ENCODE measurements at places on chromosomes 5 and 9. TPM values are rescaled to one million over a fixed set of nuclear protein-coding genes. Genes with fewer than 3 reads are reported as not detected.

The SPOCK1 gene
- total RNA-seq: 70.7 TPM

The RASEF gene
- total RNA-seq: 7.6 TPM

GRCh38 chr9:134438195-134438788, 112.0 kb downstream of the RXRA start:
- DNase-seq: no peak

DNA sequence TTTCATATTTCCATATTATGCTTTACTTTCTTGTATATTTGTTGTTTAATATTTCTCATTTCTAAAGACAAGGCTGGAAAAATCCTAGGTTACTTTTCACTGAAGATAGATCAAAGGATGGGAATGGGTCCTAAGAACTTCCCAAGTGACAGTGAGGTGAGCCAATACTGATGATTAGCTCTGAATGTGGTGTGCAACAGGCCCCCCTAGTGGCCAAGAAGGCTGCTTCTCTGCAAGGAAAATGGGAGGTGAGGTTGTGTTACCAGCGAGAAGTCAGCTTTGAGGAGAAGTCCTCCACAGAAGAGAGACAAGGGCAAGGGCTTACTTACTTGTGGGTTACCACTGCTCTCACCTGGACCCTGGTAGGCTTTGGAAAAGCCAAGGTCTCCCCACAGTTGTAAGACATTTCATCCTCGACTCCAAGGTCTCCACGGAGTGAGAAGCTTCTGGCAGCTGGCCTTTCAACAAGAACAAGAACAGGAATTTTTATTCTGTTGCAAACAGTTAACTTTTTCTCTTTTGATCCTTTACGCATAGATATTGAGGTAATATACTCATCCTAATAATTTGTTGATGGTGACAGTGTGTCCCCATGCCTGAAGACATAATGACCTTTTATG, 69.9 kb downstream of the MAMDC2 start:
- DNase-seq: no peak

The PHF24 gene
- 0.25 TPM for total RNA-seq

DNA sequence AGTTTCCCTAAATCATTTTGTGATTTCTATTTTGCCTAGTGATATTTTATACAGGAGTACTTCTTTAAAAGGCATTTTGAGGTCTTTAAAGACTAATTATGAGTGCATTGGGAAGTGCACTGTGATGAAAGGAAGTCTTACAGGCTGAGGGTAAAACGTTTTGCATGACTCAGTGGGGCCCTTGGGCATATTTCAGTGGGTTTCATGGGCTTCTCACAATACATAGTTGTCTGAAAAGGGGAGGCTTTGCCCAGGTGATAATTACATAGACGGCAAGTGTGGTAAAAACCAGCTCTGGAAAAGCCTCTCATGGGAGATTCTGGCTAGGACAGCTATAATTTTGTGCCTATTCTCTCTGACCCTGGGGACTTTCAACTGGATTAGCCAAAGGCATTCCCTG, 387.2 kb downstream of the ARHGEF28 start:
- DNase-seq: no peak

GRCh38 chr9:96163712-96164111, 138.3 kb downstream of the HSD17B3 start:
- no peak for DNase-seq

The MELK gene
- 2.9 TPM for total RNA-seq

DNA sequence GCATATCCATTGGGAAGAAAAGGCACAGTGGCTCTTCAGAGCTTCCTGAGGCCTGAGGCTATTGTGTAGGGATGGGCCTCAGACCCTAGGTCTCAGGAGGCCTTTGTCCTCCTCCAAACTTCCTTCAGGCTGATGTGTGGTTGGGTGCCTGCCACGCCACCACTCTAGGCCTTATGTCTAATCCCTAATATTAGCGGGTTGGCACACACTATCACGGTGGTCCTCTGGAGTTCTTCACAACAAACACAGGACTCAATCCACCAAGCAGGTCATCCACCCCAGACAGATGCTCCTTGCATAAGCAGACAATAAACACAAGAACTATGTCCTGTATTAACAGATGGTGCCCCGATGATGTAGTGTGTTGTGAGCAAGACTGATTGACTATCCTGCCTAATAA, 31.0 kb upstream of the FSTL4 start:
- no peak for DNase-seq

The ODF2 gene
- total RNA-seq: 18.9 TPM

DNA sequence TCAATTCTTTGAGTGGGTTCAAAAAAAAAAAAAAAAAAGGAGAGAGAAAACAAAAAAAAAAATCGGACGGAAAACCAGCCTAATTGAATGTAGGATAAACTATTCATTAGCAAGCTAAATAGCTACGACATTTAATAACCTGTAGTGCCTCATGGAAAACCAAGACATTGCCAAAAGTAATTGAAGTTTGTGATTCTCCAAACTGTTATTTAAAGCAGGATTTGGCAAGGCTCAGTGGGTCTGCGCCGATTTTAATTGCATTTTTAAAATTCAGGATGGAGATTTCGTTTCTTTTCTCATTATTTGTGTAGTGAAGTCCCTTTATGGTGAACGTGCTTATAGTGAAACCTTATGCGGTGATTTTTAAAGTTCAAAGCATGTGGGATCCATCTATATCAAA, 127.2 kb upstream of the NFIB start:
- no peak for DNase-seq

DNA sequence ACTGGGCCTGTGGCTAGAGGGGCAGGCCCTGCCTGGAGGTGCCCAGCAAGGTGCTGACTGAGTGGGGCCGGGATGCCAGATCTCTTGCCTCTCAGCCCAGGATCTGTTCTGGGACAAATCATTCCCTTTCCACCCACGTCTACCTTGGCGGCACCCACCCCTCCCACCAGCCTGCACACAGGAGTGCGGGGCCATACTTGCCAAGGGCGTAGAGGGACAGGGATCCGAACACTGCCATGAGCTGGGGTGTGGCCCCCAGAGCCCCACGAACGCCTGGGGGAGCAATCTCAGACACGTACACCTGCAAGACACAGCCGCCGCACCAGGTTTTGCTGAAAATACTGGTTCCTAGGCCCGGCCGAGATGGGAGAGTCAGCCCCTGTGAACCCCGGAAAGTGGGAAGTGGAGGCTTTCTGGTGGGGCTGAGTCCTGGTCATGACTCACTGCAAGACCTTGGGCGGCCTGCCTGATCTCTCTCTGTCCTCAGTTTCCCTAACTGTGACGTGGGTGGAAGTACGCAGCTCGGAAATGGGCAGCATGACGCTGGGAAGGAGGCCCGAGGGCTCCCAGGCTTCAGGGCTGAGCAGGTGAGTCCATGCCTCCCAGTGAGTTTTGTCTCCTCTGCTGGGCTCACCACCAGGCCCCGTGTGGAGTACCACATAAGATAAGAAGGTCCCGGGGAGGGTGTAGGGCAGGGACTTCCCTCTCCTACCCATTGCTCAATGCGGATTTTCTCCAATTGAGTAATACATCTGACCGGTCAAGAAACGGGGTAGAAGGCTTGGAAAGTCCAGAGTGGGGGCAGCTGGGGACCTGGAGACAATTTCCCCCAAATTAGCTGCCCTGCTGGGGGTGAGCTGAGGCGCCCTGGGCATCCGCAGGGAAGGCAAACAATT, 2.6 kb downstream of the SLC2A6 start:
- DNase-seq: no peak

DNA sequence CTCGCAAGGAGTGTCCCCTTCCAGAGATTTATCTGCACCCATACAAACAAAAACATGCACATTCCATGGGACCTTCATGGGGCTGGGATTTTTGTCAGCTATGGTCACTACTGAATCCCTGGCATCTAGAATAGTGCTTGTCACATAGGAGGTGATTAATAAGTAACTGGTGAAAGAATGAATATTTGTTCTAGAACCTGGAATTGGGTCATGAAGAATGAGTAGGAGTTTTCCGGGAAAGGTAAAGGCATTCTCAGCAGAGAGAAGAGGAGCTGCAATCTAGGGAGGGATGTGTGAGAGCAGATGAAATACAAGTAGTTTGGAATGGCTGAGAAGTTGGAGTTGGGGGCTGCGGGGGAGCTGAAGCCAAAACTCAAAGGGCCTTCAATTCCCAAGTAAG, 2.8 kb upstream of the LMAN2 start:
- DNase-seq: no peak

The NR2F1-AS1 gene
- total RNA-seq: 22.3 TPM

GRCh38 chr5:11126844-11127243, 365.8 kb upstream of the DAP start:
- DNase-seq: no peak

- no peak for DNase-seq
Measured at GRCh38 chr5:149028984-149029383, 33.9 kb downstream of the SH3TC2 start.

DNA sequence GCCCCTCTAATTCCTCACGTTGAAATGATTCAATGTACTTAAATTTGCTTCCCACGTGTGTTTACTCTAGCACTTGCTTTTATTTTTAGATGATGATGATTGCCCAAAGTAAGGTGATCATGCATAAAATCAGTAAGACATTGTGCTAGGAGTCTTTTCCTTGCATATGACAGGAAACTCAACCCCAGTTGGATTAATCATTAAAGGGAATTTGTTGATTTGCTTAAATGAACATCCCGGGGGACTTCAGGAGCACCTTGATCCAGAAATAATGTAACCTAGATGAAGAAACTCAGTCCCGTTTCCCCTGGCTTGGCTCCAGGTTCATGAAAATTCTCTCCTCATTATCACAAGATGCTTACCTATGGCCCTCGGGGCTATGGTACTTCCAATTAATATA, 106.1 kb upstream of the STC2 start:
- no peak for DNase-seq

DNA sequence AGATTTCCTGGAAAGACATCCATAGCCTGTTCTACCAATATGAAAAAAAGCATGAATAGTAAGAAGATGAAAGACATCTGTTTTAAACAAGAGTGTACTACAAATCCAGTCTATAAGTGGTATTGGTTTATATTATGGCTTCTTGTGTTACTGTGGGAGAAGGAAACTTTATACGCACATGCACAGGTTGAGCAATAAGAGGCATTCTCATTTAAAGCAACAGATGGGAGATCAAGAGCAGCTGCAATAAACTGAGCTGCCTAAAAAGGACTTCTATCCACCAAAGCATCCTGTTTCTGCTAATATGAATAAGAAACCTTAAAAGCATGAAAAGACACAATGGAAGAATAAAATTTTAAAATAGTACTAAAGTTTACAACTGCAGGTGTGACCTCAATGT, 8.6 kb upstream of the PCDHB1 start:
- no peak for DNase-seq

DNA sequence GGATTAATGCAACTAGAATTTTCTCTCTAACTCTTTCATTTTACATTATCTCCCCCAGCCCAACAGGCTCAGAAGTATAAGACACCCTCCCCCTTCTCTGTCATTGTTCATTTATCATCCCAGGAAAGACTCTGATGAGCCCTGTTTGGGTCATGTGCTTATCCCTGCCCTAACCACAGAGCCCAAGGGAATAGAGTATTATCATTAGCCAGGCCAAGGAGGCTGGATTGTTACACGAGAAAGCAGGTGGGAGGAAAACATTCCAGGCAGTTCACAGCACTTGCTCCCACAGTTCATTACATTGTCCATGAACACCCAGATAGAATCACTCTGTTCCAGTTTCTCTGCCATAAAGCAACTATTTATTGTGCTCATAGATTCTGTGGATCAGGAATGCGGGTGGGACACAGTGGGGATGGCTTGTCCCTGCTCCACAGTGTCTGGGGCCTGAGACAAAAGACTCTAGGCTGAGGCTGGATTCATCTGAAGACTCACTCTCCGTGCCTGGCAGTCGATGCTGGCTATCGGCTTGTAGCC, 59.5 kb upstream of the TMEM215 start:
- DNase-seq: no peak

- no peak for DNase-seq
Measured at GRCh38 chr9:114745108-114745848, 60.6 kb downstream of the TNFSF15 start.

GRCh38 chr5:180020176-180020575, 51.4 kb downstream of the RNF130 start:
- no peak for DNase-seq

GRCh38 chr9:91310037-91310436, 51.7 kb downstream of the AUH start:
- DNase-seq: no peak

DNA sequence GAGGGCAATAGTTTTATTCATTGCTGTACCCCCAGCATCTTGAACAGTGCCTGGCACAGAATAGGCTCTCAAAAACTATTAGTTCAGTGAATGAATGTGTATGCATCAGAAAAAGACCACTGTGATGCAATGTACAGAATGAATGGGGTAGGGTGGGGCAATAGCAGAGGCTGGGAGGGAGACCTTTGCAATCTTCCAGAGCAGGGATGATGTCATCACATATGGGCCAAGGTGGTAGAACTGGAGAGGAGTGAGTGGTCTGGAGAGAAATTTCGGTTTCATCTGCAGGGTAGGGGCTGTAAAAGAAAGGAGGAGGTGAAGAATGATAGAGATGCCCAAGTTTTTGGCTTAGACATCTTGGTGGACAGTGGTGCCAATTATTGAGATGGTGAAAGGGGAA, 23.4 kb upstream of the ARAP3 start:
- DNase-seq: no peak

DNA sequence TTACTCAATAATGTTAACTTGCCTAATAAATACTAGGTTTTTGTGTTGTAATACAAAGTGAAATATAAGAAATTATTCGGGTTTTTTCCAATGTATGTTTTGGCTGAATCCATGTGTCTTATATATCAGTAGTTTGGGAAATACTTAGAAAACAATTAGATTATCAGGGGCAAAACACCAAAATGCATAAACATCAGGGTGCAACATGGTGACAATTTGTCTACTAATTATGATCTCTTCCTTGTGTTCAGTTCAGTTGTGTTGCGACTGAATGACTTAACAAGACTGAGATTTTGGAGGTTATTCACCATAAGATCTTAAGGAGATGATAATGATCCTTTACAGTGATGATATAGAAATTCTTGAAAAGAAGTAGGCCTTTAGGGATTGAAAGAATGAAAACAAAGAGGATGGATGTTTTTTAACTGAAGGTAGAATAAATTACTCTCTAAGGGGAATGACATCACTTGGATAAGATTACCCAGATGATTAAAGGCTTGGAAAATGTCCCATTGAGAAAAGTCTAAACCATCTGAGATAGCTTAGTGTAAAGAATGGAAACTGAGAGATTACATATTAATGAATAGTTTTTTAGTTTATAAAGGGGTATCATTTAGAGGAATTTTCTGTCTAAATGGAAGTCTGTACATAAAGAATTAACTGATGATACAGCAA, 415.8 kb downstream of the SPATA31D1 start:
- DNase-seq: no peak

GRCh38 chr9:89702401-89702800, 97.6 kb downstream of the GADD45G start:
- no peak for DNase-seq

The NRG2 gene
- 5.2 TPM for total RNA-seq

The ARHGEF39 gene
- 1.2 TPM for total RNA-seq

Data from vagina (tissue), 2 donors.